ENCODE measurements at places on chromosomes 2 and 18.

- no peak for DNase-seq
These were observed 257.2 kb upstream of the SYT4 start for GRCh38 chr18:43534511-43534910.

- no peak for DNase-seq
These were observed 12.2 kb downstream of the LONRF2 start for GRCh38 chr2:100309973-100310719.

- DNase-seq = no peak
These were observed 73.8 kb downstream of the RPRM start for GRCh38 chr2:153404792-153405191.

- DNase-seq = no peak
These were observed 150.2 kb downstream of the NCKAP5 start for GRCh38 chr2:133418021-133418420.

DNA sequence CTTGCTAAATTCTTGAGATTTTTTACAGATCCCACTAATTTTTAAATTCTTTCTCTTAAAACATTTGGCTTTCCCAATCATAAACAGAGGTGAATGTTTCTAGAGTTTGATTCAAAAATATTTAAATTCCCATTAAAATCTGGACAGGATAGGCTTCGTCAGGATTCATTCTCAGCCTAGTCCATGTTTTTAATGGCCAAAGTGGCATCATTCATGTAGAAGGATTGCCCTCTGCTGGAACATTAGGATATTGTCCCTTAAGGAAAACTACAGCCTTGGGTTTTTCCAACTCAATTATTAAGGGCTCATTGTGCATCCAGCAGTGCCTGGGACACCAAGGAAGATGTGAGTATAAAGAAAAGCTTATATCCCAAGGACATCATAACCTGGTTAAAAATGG, 71.7 kb downstream of the TPGS2 start:
- DNase-seq = peak; percentile 60

- DNase-seq = no peak
These were observed 30.4 kb downstream of the HDAC4 start for GRCh38 chr2:239370403-239370802.

DNA sequence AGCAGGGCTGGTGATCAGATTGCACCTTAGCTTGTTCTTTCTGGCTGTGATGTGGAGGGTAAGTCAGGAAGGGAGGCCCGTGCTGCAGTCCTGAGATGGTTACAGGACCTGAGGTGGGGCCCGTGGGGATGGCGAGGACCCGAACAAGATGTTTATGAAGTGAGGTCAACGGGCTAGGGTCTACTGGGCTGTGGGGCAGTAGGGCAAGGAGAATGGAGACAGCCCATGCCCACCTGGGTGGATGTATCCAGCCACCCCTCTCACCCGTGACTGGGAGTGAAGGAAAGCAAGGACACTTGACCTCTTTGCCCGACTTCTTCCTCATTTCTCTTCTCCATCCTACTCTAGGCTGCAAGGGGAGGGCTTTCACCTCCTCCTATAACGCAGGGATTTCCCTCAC, 18.0 kb downstream of the PTMA start:
- no peak for DNase-seq

- DNase-seq = no peak
These were observed 21.1 kb upstream of the CHMP3 start for GRCh38 chr2:86584151-86584913.

- no peak for DNase-seq
These were observed 109.7 kb downstream of the RGPD3 start for GRCh38 chr2:106358521-106358920.

DNA sequence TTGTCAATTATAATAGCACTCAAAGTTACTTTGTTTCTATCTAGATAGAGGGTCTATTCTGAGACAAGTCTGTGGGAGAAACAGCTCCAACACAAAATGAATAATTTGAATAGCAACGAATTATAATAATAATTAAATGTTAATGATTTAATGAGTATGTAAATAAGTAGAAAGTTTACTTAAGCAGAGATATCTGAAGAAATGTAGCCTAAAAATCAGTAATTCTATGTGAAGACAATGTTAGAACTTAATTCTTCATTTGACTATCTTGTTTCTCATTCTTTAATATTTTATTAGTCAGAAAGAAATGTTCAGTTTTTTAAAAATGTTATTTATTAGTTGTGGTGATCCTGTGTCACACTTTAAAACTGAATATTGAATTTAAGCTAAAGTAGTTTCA, 161.2 kb downstream of the PLEKHA3 start:
- DNase-seq = no peak
